NCI-H460 (cell line): ENCODE measurements at places on chromosomes 13 and 19.
A peak's percentile ranks its signal among the peaks of the same experiment; 100 is the strongest.

DNA sequence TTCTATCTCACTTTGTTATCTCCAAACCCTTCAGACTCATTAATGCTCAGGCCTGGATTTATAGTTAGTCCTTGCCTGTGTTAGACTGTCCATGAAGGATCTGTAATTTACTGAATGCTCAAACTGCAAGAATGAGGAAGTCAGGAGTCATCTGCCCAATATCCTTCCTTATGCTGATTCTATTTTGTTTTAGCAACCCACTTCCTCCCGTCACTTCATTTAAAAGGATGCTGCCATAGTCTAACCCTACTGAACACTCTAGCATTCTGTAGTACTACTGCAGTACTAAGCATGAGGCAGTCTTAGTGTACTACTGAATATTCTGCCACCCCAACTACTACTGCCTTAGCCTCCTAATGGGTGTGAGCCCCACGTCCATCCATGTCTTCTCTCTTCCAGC is 1.5 kb downstream of the FCAR start:
- DNase-seq = no peak

DNA sequence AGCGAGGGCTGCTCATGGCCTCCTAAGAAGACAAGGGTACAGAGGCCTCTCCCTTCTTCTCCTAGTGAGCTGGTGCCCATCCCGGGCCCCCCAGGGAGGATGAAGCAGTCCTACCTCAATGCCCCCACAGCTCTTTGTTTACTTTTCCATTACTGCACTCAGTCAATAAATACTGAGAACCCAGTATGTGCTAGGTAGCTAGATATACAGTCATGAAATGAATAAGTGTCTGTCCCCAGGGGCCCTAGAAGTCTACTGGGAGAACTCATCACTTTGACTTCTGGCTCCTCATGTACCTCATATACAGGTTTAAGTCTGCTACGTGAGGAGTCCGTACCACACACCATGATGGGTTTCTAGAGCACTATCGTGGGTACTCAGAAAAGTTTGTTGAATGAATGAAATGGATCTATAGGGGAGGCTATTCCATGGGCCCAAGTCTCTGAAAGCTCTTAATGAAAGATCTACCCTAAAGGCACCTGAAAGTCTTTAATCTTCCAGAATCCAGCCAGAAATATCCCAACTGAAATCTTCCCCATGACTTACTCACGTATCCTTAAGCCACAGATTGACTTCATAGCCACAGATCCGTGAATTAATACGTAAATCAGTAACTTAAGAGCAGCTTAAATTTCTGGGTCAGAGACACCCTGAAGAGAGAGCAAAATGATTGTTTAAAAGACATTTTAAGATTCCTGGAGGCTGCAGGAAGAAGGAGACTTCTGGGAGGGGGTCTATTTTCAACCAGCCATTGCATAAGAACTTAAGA is 51.6 kb upstream of the POMP start:
- no peak for DNase-seq

DNA sequence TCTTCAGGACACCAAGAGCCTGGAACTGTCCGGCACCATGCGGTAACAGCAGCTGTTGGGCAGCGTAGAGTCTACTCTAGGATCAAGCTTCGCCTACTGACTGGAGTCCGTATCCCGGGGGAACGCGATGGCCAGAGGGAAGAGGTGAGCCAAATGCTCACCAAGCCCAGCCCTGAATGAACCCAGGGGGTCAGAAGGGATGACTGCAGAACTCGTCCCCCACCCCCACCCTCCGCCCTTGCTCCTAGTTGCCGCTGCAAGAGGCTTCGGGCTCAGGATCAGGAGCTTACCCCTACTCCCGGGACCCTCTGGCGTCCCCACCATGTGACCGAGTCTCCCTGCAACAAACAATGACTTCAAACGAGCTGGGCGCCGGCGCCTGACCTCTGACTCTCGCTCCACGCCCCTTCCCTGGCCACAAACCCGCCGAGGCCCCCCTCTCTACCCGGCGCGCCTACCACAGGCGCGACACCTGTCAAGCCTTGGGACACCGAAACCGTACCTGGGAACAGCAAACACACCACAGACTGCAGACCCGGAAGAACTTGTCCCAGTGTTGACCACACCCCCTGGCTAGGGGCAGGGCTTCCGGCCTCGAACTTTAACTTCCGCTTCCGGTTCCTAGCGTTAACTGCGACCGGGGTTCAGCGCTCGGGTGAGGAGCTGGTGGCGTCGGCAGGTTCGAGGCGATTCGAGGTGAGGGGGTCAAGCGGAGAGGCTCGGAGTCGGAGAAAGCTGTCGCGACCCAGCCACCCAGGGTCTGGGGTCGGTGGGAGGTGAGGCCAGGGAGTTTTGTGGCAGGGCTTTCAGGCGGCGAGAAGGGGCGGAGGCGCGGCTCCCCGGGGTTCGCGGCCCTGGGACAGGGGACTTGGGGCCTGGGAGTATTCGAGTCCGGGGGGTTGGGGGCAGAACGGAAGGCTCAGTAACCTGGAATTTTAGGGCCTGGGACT is at the start of gene UBL5:
UBL5 (plus strand) TSS at position 630 of the 950 bp plus-strand sequence. CDS start 420 bp downstream, outside the sequence.
- DNase-seq = peak; percentile 78

GRCh38 chr19:50377051-50377461 is 799 bp downstream of the NR1H2 start:
- DNase-seq = no peak

DNA sequence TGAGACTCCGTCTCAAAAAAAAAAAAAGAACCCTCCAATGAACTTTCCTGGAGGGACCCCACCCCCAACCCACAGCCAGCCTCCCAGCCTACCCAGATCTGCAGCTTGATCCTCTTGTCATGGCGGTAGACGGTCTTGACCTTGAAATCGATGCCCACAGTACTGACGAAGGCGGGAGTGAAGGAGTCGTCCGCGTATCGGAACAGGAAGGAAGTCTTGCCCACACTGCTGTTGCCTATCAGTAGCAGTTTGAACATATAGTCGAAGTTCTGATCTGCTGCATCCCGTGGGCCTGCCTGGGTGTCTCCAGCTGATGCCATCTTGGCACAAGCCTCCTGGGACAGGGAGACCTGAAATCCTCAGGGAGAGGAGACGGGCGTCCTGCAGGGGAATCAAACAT is 2.4 kb downstream of the RAB3D start:
- no peak for DNase-seq

DNA sequence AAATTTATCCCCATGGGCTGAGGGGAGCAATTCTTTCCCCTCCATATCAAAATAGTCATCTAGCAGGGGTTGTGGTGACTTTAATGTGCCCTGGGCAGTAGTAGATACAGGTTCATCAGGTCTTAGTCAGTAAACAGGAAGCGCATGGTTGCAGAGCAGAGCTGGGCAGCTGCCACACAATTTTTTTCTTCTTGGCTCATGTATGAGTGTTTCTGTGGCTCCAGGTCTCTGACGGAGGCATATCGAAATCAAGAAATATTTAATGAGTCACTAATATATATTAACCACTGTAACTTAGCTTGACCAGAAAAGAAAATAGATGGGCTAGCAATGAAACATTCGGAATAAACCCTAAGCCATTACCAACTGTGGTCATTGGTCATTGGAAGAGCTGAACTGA is 68.4 kb upstream of the UBL3 start:
- DNase-seq = no peak
